Fibroblast of skin of back (primary cell): ENCODE measurements at places on chromosomes 13 and 19.
A peak's percentile ranks its signal among the peaks of the same experiment; 100 is the strongest.

- no peak for DNase-seq
Measured at GRCh38 chr13:51645761-51646670, 61.8 kb downstream of the WDFY2 start.

DNA sequence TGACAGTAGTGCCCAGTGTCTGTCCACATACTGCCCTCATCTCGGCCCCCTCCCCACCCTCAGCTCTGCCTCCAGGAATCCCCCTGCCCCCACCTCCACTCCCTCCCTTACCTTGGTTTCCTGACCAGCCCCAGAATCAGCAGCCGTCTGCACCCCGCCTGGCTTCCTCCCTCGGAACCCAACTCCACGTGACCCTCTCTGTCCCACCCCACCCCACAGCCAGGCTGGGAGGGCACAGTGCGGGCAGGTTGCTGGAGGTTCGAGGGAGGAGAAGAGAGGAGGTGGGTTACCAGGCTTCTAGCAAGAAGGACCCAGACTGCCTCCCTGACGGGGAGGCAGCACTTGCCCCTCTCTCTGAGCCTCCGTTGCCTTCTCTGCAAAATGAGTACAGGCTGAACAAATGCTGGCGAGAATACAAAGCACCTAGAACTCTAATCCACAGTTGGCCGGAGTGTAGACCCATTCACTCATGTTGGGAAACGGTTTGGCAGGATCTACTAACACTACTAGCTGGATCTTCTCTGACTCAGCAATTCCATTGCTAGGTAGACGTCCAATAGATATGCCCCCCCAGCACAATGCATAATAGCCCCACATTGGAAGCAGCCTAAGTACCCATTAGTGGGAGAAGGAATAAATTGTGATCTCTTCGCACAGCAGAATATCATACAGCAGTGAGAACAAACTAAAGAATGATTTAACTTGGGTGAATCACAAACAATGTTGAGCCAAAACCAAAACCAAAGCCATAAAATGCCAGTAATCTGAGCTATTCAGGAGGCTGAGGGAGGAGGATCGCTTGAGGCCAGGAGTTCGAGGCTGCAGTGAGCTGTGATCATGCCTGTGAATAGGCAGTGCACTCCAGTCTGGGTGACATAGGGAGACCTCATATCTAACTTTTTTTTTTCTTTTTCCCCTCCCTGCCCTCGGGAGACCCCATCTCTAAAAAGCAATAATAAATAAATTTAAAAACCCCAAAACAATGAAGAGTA lies at the start of gene RASAL3:
RASAL3 (minus strand) TSS at position 151 of the 992 bp plus-strand sequence. CDS start 186 bp downstream, outside the sequence.
- no peak for DNase-seq

DNA sequence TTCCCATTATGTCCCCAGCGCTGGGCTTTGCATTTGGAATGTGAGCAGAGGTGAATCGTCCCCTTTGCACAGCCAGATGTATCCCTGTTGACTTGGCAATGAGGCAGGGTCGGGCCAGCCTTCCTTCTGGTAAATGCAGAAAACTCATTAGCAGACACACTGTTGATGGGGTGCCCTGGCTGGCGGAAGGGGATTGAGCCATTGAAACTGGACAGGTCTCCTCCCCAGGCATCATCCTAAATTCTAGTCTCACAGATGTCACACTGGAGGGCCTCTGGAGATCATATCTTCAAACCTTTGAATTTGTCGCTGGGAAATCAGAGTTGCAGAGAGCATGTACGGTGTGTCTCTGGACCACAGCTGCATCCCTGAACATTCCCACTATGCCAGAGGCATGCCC lies 219.5 kb upstream of the TSHZ3 start:
- no peak for DNase-seq

DNA sequence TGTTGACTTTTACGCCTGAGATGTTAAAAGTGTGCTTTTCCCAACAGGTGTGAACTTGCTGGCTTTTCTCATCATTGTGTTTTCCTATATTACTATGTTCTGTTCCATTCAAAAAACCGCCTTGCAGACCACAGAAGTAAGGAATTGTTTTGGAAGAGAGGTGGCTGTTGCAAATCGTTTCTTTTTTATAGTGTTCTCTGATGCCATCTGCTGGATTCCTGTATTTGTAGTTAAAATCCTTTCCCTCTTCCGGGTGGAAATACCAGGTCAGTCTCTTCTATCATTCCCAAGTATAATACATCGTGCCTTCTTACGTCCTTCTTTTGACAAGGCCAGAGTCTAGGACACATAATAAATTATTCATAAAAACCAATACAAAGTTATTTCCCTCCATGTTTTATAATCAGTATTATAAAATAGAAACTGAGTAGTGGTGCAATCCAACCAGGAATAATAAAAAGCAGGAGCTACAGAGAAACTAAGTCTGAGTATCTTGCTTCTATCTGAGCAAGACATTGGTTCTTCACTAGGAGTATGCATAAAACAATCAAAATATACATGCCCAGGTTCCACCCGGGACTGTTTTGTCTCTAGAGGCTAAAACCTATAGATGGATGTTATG lies 57.9 kb downstream of the RXFP2 start:
- peak; percentile 51 for DNase-seq

DNA sequence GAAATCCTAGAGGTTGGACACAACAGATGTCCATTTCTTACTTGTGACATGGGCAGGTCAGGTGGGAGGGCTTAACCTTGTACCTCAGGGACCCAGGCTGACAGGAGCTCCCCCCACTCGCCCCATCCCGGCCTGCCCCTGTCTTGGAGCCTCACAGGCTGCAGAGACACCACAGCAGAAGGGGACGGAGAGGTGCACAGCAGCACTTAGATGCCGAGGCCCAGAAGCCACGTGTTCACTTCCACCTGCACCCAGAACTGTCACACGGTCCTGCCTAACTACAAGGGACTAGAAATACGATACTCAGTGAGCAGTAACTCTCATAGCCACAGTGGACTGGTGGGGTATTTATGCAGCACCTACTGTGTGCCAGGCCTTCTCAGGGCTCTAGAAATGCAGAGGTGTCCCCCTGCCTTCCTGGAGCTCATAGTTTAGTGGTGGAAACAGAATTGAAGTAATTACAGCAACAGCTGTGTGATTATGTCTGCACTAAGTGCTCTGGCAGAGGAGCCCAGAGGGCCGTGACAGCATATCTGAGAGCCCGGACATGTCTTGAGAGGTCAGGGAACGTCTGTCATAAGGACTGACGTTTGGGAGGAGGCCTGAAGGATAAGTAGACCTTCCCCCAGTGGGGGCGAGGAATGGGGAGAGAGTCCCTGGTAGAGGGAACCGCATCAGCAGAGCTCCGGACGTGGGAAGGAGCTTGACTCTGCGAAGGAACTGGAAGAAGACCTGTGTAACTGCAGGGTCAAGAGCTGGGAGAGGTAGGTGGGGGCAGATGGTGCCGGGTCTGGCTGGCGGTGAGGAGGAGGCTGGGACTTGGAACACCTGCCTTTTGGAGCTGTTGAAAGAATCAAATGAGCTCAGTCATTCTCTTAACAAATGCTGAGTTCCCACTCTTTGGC lies 130.0 kb downstream of the SIPA1L3 start:
- no peak for DNase-seq

DNA sequence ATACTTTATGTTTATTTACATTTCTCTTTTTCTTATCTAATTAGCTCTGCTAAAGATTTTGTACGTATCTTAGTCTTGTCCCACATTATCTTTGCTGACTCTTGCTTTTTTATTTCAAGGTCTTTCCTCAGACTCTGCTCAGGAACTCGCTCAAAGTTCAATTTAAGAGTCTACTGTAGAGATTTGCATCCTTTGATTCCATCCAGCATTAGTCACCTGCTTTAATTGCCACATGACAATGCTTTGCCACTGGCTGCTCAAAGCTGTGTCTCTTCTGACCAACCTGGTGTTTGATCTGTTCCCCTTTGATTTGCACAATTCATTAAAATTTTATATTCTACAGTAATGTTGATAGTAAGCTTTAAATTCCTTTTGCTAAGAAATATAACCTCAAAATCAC lies 157.9 kb upstream of the FREM2 start:
- no peak for DNase-seq

- peak; percentile 88 for DNase-seq
Measured at GRCh38 chr13:37383046-37383445, 215.5 kb downstream of the POSTN start.

DNA sequence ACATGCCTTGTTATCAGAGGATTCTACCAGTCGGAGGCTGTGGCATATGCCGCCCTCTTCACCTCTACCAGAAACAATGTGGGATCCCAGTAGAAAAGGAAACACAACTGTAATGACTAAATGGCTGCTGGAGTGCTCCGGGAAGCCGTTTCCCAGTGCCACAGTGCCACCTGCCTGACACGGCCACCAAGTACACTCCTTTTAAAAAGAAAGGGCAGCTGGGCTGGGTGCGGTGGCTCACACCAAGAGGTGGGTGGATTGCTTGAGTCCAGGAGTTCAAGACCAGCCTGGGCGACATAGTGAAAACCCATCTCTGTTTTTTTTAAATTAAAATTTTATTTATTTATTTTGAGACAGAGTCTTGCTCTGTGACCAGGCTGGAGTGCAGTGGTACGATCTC lies 67.3 kb downstream of the TRPM4 start:
- peak; percentile 75 for DNase-seq

DNA sequence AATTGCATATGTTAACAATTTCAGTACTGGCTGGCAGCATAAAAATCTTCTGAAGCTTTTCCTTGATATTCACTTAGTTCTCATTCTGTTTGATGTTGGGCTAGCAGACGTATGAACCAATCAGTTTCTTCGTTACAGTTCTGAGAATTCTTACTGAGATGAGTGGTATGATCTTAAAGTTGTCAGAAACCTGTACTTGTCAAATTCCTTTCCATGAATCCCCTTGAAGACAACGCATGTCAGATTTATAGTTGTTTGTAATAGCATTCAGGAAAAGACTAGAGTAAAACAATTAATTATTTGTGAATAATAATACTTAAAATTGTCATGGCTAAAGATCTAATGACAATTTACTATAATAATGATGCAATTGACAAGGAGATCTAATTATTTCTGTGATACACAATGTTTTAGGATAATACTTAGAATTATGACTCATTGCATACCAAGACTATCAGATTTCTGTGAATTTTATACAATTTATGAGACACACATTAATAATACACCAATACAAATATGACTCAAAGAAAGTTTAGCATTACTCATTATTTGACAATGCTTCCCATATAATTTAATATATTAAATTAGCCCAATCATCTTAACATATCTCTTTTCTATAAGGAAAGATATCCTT lies 447.2 kb downstream of the RFC3 start:
- DNase-seq: peak; percentile 49

DNA sequence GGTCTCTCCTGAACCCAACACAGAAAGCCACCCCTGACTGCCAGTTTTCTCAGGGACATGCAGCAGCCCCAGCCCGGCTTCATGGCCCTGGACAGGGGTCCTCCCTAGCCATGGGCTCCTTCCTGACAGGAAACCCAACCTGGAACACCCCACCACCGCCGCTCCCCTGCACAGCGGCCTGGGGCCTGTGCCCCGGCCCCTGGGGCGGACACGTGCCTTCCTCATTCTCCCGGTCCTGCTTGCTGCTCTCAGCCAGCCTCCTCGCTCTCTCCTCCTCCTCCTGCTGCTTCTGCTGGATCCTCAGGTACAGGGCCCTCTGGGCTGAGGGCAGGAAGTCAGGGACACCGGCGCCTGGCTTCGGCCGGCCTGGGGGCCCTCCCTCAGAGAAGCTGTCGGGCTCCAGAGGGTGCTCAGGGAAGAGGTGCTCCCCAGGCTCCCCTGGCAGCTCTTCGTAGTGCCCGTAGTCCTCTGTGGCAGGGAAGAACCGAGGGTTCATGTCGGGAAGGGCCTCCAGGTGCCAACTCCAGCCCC lies 20.5 kb upstream of the TMEM160 start:
- no peak for DNase-seq

- peak; percentile 55 for DNase-seq
Measured at GRCh38 chr19:7926021-7926726, at the start of gene CTXN1. TSS of gene CTXN1 (minus strand) at chr19:7926135. CDS start at chr19:7925538, 597 bp downstream.

- no peak for DNase-seq
Measured at GRCh38 chr19:30781047-30781446, 408.9 kb downstream of the ZNF536 start.

DNA sequence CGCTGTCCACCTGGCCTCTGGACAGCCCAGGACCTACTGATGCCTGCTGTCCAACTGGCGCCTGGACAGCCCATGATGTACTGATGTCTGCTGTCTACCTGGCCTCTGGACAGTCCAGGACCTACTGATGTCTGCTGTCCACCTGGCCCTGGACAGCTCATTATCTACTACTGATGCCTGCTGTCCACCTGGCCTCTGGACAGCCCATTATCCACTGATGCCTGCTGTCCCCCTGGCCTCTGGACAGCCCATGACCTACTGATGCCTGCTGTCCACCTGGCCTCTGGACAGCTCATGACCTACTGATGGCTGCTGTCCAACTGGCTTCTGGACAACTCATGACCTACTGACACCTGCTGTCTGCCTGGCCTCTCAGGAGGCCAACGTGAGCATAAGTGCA lies 208.1 kb downstream of the TEX29 start:
- DNase-seq: no peak

GRCh38 chr19:55223291-55224037 lies 5.1 kb downstream of the TMEM86B start:
- no peak for DNase-seq

DNA sequence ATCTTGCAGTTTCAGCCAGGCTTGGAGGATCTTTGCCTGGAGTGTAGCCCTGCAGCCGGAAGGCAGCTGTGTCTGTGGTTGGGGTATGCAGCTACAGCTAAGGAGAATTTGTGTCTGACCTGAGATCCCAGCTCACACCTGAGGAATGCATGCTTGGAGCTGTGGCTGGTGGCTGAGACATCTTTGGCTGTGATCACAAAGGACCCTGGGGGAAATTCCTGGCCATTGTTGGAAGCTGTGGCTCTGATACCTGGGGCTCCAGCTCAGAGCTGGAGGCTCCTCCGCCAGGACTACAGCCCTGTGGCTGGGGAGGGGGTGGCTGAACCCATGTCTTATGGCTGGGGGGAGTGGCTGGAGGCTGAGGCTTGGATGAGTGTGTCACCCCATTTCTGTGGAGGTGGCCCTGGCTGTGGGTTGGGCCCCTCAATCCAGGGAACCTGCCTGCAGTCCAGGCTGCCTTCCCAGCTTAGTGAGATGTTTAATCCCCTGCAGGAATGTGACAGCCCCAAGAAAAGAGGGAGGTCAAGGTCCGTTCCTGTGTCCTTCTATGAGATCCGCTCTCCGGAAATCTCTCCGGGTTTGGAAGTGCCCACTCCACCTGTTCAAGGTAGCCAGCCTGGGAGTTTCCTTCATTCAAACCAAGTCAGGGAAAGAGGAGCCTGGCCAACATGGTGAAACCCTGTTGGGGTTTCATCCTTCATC lies 27.6 kb downstream of the ARHGEF18 start:
- DNase-seq: no peak

- DNase-seq: no peak
Measured at GRCh38 chr13:105627270-105627669, 908.2 kb downstream of the EFNB2 start.

- DNase-seq: no peak
Measured at GRCh38 chr19:49853852-49854377, 3.0 kb downstream of the PTOV1 start.
